ENCODE measurements at places on chromosomes 12 and 14.

DNA sequence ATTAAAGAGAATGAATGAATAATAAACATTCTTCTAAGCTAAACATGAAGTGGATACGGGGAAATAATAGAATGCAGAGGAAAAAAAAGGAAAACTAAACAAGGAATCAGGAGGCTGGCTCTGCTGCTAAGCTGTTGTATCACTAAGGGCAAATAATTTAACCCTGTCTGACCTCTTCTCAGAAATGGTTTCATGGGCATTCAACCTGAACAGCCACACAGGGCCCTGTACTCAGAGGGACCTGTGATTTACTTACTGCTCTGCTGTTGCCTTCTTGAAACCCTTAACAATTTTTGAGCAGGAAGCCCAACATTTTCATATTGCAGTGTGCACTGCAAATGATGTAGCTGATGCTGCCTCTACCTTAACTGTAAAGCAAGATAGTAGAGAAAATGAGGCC lies 14.2 kb upstream of the PLEKHA5 start:
- H3K36me3 ChIP-seq = no peaks in the 10 kb centered on the region
- no peaks in the 10 kb centered on the region for H3K4me1 ChIP-seq
- no peak overlapping the region for H3K27ac ChIP-seq
- no peak for ATAC-seq

GRCh38 chr14:103347091-103347815 lies 13.2 kb downstream of the EIF5 start:
- H3K27me3 ChIP-seq = no peaks in the 10 kb centered on the region
- ATAC-seq = no peak
- peaks cover 31% of the 10 kb centered on the region for H3K36me3 ChIP-seq
- H3K4me3 ChIP-seq = no peak overlapping the region
- no peak overlapping the region for H3K27ac ChIP-seq

DNA sequence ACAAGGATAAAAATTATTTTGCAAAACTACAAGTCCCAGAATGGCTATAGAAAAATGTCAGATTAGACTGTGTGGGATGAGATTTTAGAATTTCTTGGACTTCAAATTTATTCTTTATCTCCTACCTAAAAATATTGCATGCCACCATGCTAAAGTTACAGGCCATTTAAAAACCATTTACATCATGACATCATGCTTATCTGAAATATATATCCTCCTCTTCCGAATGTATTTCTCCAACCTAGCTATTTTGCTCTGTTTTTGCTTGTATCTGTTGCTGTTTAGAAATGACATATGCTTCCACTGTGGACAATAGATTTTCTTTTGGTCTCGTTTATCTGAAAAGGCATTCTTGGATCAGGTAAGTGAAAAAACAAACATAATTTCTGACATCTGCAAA lies 471.7 kb downstream of the LRFN5 start:
- no peaks in the 10 kb centered on the region for H3K27me3 ChIP-seq
- H3K27ac ChIP-seq = no peak overlapping the region
- no peak for ATAC-seq
- H3K4me1 ChIP-seq = no peaks in the 10 kb centered on the region
- H3K36me3 ChIP-seq = no peaks in the 10 kb centered on the region

- H3K27me3 ChIP-seq = no peaks in the 10 kb centered on the region
- H3K27ac ChIP-seq = no peak overlapping the region
Measured at GRCh38 chr14:93723001-93723400, 65.3 kb downstream of the PRIMA1 start.

DNA sequence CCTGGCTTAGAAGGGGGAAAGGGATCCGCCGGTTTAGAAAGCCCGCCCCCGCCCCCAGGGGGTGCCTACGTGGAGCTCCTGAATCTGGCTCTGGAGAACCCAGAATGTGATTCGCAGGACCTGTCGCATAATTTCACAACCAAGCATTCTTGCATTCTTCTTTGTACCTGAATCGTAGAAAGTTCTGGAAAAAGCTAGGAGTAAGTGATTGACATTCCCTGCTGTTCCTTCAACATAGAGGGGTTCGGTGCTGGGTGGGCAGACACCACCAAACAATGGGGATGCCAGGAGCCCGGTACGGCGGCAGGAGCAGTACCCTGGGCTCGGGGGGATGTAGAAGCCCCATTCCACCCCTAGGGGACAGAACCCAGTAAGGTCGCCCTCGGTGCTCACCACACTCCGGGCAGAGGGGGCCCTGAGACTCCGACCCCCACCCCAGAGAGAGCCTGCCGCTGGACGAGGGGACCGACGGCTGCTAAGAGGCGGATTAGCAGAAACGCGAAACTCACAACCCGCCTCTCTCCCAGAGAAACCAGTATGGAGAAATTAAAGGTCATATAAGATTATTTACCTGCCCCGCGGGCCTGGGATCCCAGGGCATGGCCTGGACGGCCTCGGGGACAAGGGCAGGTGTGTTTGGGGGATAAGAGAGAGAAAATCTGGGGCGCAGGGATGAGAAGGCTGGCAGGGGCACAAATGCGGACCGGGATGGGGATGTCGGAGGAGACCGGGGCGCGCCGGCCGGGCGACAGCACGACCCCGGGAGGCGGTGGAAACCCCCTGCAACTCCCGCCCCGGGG lies 520 bp downstream of the CSRP2 start:
- peak overlapping the region; percentile 51 for H3K4me3 ChIP-seq
- peaks cover 66% of the 10 kb centered on the region for H3K4me1 ChIP-seq
- H3K27me3 ChIP-seq = no peaks in the 10 kb centered on the region
- peak overlapping the region; percentile 96 for H3K27ac ChIP-seq

DNA sequence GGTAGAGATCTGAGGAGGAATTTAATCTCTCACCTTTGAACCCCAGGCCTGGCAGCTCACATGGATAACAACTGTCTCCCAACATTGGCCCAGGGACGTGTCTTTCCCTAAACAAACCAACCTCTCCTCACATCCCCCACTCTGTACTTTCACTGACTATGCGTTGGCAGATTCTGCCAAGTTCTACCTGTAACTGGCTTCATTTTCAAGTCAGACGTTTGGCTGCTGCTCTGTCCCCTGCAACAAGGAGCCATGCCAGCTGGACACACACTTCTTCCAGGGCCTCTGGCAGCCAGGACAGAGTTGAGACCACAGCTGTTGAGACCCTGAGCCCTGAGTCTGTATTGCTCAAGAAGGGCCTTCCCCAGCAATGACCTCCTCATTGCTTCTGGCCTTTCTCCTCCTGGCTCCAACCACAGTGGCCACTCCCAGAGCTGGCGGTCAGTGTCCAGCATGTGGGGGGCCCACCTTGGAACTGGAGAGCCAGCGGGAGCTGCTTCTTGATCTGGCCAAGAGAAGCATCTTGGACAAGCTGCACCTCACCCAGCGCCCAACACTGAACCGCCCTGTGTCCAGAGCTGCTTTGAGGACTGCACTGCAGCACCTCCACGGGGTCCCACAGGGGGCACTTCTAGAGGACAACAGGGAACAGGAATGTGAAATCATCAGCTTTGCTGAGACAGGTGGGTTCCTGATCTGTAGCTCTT lies at the start of gene INHBC:
Gene INHBC, plus strand, starts transcription at position 268 of the 707 bp plus-strand sequence. Its CDS starts 103 bp downstream, at position 371.
- no peak within 1 kb of the TSS for H3K27ac ChIP-seq
- no peak within 1 kb of the TSS for H3K4me3 ChIP-seq
- ATAC-seq = no peak
- H3K36me3 ChIP-seq = no peaks in the 10 kb centered on the region
- no peaks in the 10 kb centered on the region for H3K27me3 ChIP-seq

DNA sequence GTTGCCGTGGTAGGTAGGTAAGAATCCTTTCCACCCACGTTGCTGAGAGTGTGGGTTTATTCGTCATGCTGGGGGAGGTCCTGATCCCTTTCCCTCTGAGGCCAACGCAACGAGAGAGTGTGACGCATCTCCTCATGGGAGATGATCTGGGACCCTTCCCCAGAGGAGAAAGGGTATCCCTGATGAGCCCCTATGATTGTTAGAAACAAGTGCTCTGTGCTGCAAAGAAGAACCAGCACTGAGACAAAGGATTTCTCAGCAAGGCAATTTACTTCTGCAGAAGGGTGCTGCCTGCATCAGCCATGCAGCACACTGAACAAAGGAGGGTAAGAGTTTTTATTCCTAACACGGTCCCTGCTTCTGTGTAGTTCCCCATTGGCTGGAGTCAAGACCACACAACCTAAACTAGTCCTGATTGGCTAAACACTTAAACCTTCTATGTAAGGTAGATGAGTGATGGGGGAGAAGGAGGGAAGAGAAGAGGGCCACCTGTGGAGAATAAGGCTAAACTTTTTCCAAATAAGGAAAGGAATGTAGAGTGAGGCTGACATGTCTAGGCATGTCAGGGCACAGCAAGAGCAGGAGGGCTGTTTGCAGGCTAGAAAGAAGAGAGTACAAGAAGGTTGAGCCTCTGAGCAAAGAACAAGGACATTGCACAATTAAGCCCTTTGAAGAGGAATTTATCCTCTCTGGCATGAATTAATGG lies 21.3 kb downstream of the CLEC2A start:
- H3K27me3 ChIP-seq = no peaks in the 10 kb centered on the region
- no peaks in the 10 kb centered on the region for H3K4me1 ChIP-seq
- no peaks in the 10 kb centered on the region for H3K36me3 ChIP-seq

DNA sequence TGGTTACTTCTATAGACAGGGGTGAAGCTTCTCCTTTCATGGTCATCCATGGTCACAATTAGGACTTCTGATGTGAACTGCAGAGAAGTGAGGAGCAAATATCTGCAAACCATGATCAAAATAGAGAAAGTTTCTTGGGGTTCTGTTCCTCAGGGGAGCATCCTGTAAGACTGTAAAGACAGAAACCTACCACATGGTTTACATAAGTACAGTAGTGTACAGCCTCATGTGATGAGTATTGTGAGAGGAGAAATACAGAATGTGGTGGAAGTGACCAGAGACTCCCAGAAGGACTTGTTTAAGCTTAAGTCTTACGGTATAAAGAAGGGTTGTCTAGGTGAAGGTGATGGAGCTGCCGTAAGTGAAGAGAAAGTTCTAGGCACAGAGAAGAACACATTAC lies 484.7 kb downstream of the LRIG3 start:
- no peak overlapping the region for H3K27ac ChIP-seq
- no peaks in the 10 kb centered on the region for H3K4me1 ChIP-seq
- H3K36me3 ChIP-seq = no peaks in the 10 kb centered on the region
- no peaks in the 10 kb centered on the region for H3K27me3 ChIP-seq
- ATAC-seq = no peak

- peak; percentile 6 for ATAC-seq
- H3K4me3 ChIP-seq = no peak overlapping the region
- H3K4me1 ChIP-seq = peaks cover 3% of the 10 kb centered on the region
- H3K27ac ChIP-seq = peak overlapping the region; percentile 43
- no peaks in the 10 kb centered on the region for H3K36me3 ChIP-seq
Measured at GRCh38 chr12:75977590-75977951, 54.0 kb downstream of the PHLDA1 start.

GRCh38 chr12:84704856-84705255 lies 207.7 kb downstream of the SLC6A15 start:
- no peak overlapping the region for H3K4me3 ChIP-seq
- H3K36me3 ChIP-seq = no peaks in the 10 kb centered on the region
- H3K4me1 ChIP-seq = no peaks in the 10 kb centered on the region
- H3K27ac ChIP-seq = no peak overlapping the region

DNA sequence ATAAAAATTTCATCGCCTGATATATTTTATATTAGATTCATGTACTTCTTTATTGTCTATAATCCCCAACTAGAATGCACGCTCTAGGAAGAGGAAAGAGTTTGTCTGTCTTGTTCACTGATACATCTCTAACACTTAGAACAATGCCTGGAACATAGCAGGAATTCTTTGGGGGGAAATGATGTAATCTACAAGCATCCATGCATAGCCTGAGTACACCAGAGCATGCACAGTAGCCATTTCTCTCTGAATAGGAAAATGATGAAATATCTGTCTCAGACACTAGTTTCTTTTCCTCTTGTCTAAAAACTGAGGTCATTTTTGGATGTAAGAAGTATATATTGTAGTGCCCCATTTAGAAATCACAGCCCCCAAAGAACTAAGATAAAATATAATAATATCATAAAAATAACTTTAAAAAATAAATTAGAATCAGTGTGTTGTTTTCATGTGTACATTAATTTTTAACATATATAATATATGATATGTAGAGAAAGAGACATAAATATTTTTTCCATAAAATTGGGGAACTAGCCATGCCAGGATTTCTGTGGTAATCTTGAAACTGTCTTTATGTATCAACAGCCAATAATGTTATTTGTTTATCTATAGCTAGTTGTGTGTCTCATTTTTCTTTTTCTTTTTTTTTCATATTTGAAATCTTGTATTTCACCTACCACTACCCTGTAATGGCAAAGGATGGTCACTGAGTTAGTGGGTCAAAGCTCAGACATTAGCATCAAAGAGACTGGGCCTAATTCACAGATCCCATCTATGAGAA lies 155.6 kb upstream of the TMCC3 start:
- peak; percentile 63 for ATAC-seq
- no peak overlapping the region for H3K27ac ChIP-seq
- no peaks in the 10 kb centered on the region for H3K27me3 ChIP-seq

DNA sequence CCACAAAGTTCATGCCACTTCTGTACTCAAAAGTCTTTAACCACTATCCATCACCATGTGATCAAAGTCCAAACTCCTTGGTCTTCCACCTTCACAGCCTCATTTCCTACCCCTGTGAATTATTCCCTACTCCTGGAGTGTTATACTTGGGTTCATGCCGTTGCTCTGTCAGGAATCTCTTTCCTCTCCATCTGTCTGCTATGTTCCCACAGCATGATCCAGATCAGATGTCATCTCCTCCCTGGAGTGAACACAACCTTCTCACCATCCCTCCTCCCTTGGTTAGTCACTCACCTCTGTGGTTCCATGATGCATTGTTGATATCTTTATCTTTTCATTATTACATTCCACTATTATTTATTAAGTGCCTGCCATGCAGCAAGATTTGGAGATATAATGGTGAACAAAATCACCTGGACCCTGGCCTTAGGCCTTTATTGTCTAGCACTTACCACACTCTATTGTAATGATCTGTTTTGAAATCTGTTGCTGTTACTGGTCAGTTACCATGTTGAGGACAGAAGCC lies 22.4 kb downstream of the LACRT start:
- no peaks in the 10 kb centered on the region for H3K4me1 ChIP-seq
- H3K36me3 ChIP-seq = no peaks in the 10 kb centered on the region
- peaks cover 13% of the 10 kb centered on the region for H3K27me3 ChIP-seq
- H3K27ac ChIP-seq = no peak overlapping the region
- ATAC-seq = no peak

- ATAC-seq = no peak
- no peak overlapping the region for H3K27ac ChIP-seq
- no peak overlapping the region for H3K4me3 ChIP-seq
- peaks cover 5% of the 10 kb centered on the region for H3K4me1 ChIP-seq
- H3K27me3 ChIP-seq = no peaks in the 10 kb centered on the region
Measured at GRCh38 chr14:62604524-62604923, 440.7 kb downstream of the KCNH5 start.

DNA sequence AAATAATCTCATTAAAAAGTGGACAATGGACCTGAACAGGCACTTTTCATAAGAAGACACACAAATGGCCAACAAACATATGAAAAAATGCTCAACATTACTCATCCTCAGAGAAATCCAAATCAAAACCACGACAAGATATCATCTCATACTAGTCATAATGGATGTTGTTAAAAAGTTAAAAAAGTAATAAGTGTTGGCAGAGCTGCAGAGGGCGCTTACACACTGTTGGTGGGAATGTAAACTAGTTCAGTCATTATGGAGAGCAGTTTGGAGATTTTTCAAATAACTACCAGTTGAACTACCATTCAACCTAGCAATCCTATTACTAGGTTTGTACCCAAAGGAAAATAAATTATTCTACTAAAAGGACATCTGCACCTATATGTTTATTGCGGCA lies 47.2 kb downstream of the FOXG1 start:
- no peak overlapping the region for H3K27ac ChIP-seq
- H3K4me1 ChIP-seq = no peaks in the 10 kb centered on the region
- no peaks in the 10 kb centered on the region for H3K36me3 ChIP-seq
- no peak for ATAC-seq
- no peaks in the 10 kb centered on the region for H3K27me3 ChIP-seq

Data from gastroesophageal sphincter (tissue), 4 donors.